ENCODE measurements at places on chromosomes 12 and 14.

DNA sequence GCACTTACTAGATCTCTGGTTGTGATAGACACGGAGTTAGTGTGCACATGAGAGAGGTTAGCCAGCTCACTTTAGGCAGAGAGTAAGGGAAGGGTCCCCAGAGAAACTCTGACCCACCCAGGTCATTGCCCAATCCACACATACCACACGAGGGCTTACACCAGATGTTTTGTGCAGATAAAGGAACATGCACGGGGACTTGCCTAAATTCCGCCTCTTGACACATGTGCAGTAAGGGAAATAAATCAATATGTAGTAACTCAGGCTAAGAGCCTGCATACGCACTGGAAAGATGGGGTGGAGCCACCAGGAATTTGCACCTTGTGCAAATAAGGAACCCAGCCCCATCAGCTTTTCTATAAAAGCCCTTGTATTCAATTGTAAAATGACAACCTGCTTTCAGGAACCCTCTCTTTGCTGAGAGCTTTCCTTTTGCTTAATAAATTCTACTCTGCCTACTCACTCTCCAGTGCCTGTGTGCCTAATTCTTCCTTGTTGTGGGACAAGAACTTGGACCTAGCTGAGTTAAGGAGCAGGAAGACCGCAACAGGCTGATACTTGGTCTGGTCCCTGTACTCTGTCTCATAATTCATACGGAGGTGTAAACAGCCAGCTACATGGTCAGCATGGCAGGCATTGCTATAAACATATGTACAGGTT lies 120.2 kb downstream of the EMP1 start:
- DNase-seq: no peak

- DNase-seq: no peak
These were observed 169.9 kb upstream of the HIF1A start for GRCh38 chr14:61525293-61526011.

DNA sequence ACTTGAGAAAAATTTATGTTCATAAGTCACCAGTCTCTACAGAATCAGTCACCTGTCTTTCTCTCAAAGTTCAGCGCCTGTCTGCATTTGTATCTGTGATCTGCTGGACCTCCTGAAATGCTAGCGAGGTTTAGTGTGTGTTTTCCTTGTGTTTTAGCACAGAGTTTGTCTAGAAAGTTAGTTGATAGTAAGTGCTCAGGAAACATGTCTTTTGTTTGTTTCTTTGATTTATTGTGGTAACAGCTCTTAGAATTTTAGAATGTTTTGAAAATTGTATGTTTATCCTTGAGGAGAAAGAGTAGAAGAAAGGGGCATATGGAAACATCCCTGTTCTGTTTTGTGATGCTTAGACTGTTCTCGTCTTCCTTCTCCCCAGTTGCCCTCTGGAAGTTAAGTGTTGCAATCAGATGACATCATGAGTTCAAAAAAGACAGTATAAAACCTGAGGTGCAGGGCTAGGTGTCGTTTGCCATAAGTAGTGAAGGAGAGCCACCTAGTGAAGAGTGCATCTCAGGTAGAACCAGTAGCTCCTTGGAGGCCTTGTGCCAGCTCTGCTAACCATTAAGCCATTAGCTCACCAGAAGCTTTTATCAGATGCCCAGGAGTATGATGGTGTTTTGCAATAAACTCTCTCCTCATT lies 44.8 kb downstream of the FBXW8 start:
- peak; percentile 9 for DNase-seq

- DNase-seq: no peak
These were observed 3.9 kb upstream of the NIN start for GRCh38 chr14:50834802-50835276.

GRCh38 chr12:46112364-46112763 lies 122.0 kb upstream of the SCAF11 start:
- no peak for DNase-seq

- DNase-seq: no peak
These were observed 30.4 kb upstream of the PSMA6 start for GRCh38 chr14:35261774-35262173.

DNA sequence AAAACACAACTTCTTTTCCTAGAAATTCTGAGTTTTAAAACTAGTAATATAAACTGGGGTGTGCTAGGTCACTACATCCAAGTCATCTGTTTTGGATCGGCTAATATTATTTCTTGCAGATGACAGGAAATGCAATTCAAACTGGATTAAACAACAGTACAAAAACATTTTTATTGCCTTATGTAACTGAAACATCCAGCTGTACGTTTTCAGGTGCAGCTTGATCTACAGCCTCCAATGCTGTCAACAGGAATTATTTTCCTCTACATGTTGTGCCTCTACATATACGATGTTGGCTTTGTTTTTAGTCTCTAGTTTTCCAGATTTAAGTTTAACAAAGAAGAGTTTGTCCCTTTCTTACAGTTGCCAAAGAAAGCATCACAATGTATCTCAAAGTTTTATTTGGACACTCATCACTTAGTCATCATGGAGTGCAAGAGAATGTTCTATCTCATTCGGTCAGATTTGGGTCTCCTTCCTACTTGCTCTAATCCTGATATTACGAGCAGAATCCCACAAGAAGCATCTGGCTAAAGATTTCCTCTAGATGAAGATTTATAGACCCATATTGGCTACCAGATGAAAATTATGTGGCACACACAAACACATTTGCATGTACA lies 326.7 kb downstream of the SLC6A15 start:
- DNase-seq: no peak

DNA sequence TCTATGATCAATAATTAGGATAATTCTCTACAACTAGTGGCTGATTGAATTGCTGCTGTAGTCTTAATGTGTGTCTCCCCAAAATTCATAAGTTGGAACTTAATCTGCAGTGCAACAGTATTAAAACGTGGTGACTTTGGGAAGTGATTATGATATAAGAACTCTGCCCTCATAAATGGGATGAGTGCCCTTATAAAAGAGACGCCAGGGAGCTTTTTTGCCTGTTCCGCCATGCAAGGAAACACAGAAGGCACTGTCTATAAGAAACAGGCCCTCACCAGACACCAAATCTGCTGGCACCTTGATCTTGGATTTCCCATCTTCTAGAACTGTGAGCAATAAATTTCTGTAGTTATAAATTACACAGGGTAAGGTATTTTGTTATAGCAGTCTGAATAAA lies 161.0 kb downstream of the ALX1 start:
- DNase-seq: no peak

DNA sequence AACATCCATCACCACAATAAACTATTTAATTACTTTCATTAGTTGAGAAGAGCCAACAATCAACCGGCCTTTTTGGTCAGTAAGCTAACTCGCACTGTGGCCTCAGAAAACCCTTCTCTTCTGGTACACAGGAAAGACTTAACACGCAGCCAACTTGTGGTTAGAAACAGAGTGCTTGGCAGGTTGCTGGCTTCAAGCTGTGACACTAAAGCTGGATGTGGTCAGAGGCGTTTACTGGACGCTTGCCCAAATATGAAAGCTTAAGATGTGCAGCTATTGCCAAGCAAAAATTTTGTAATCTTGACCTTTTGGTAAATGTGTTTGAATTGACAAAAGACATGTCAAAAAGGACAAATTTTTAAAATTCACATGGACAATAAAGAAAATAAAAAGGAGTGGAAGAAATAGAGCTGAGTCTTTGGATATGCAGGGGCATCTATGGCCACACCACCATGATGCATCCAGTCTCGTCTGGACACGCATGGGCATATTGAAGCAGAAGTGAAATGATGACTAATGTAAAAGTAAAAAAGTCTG lies 2.6 kb upstream of the KLRK1 start:
- peak; percentile 64 for DNase-seq

Data from DMS153 (cell line).